ENCODE measurements at places on chromosomes 13 and 19.

- DNase-seq, result no peak
Observed at GRCh38 chr19:7844951-7845350, 14.9 kb downstream of the EVI5L start.

DNA sequence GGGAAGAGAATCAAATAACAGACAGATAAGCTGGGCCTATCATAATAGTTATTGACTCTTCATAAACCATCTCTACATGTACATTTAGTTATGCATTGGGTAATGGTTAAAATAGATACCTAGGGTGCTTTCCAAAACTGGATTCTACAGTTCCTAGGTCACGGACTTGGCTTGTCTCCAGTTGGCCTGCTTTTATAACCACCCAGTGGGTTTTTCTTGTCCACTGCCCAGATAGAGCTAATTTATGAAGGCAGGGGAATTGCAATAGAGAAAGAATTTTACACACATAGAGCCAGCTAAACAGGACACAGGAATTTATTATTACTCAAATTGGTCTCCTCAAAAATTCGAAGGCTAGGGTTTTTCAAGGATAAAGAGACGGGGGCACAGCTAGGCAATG is 97.3 kb downstream of the FAM216B start:
- no peak for DNase-seq

DNA sequence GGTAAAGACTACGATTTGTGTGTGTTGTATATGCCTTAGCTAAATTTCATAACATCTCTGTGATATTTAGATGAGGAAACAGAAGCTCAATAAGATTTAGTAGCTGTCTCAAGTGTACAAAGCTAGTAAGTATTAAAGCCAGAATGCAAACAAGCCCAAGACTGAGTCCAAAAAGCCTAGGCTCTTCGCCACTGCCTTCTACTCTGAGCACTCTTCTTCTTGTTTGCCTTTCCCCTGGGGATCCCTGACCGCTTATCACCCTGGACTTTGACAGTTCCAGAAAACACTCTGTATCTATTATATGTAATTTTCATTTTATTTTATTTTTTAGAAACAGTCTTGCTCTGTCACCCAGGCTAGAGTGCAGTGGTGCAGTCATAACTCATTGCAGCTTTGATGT is 5.8 kb downstream of the TM9SF2 start:
- no peak for DNase-seq

GRCh38 chr19:3496392-3497273 is 3.8 kb downstream of the DOHH start:
- no peak for DNase-seq

Data from activated CD8-positive, alpha-beta T cell treated with anti-CD3 and anti-CD28 coated beads, Interleukin-2, amount 10 ng/mL, durations not matched to agents 7 days and 5 days (primary cell).